ENCODE measurements at places on chromosomes 6 and 20.

GRCh38 chr20:24685736-24686135 lies 216.3 kb downstream of the SYNDIG1 start:
- DNase-seq, result no peak

- DNase-seq, result no peak
These were observed 2.5 kb downstream of the MYLK4 start for GRCh38 chr6:2748183-2748582.

GRCh38 chr6:34664256-34664971 lies 32.2 kb downstream of the ILRUN start:
- DNase-seq, result no peak

GRCh38 chr6:114315831-114316595 lies 26.8 kb downstream of the HS3ST5 start:
- no peak for DNase-seq

DNA sequence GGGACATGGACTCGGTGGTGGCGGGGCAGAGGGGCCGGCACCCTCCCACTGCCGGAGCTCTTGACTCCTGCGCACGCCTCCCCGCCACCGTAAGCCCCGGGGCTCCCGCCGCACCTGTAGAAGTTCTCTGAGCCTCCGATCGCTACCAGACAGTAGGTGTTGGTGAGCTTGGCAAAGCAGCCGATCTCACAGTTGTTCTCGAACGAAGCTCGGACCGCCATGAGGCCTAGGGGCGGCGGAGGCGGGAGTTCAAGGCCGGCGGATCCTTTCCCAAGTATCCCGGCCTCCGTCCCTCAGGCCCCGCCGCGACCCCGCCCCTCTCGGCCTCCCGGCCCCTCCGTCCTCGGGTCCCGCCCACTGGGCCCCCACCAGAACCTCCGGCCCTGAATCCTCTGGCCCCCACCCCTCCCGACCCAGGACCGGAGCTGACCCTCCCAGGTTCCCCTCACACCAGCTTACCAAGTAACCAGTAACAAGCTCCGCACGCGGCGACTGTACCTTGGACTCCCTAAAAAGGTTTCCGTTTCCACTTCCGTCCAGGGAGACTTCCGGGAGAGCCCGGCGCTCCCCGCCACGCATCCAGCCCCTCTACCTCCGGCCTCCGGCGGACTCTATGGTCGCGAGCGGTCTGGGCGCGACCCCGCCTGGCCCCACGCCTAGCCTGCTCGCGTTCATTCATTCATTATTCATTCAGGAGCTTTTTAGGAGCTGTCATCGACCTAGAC lies at the start of gene EIF6:
EIF6 (minus strand) TSS at position 506 of the 725 bp plus-strand sequence; CDS start at position 221, 285 bp downstream.
- DNase-seq, result peak; percentile 96

DNA sequence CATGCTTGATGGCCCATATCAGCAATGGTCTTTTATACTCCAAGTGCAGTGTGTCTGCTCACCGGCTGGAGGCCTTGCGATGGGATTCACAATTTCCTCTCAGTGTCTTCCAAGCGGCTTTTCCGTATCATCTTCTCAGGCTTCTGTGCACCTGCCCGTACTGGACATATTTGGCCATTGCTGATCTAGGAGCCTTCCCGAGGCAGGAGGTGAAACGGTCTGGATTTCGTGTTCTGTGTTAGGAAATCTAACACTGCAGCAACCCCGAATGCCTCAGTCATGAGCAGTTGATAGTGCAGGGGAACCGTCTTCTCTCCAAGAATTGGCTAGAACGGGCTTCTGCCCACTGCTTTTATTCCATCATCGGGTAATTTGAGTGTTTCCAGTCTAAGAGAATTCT lies 60.5 kb downstream of the PPP1R14C start:
- DNase-seq, result no peak

DNA sequence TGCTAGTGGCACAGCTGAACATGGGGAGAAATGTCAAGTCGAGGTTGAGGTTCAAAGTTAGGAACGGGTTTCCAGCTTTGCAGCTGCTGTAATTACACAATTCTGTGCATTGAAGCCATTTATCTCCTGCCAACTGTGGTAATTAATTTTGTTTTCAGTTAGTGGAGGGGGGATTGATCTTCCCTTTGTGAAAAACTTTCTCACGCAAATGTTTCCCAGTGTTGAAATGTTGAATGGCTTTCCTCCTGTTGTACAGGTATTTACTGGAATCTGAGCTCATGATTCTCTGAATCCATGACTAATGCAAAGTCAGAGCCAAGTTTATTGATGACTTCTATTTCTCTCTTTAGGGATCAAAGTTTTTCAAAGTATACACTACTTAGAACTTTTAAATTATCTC lies 198.4 kb upstream of the SLC35B3 start:
- DNase-seq, result no peak

DNA sequence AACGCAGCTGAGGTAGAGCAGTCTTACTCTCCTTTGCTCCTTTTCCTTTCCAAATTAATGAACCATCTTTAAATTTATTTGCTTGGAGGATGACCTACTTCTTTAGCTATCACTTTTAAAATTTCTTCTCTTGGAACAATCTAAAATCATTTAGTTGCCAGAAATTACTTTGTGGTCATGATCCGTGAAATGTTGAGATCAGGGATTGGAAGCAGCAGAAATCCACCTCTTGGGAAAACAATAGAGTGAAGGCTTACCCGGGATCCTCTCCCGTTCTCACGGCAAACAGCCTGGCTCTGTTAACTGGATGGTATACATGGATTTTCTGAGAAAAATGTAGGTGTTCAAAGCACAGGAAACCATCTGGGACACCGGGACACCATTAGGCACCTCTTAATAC lies 7.7 kb downstream of the AKAP12 start:
- no peak for DNase-seq

DNA sequence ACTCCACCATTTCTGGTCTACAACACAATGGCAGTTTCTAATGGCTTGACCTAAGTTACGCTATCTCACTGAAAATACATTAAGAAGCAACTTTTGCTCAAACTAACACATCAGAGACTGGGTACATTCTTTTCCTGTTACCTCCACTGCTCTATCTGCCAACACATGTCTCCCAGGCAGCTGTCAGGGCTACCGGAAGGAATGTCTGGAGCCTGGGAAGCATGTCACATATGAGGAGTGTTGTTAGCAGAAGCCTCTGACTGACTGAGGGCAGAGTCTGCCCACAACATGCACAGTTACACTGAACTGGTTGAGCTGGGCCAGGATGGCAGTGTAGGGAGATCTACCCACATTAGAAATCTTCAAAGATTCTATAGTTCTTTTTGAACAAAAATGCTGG lies 264.5 kb downstream of the KIF16B start:
- DNase-seq, result no peak

DNA sequence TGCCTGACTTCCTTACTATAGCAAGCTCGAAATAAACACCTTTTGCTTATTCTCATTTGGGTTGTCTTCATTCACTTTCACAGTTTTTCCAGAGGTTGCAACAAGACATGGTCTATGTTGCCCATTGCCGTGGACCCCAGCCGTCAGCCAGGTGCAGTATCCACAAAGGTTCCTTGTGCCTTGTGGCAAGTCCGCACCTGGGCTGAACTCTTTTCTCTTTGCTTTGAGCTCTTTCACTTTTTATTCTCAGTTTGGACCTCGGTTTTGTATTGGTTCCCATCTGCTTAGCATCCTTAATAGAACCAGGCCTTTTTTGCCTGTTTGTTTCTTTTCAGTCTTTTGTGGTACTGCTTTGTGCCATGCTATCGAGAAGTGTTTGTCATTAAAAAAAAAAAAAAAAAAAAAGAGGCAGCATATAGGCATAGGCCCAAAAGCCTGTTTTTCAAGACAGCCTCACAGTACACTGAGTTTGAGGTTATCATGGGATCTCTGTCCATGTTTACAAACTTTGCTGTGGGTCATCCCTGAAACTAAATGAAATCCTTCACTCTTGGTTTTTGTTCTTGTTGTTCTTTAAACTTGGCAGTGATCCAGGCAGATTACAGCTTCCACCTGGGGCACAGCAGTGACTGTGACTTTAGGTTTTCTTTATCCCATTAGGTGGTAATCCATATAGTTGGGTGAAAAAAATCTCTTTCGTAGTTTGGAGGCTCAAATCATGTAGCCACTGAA lies 33.3 kb downstream of the GSTA3 start:
- DNase-seq, result no peak

DNA sequence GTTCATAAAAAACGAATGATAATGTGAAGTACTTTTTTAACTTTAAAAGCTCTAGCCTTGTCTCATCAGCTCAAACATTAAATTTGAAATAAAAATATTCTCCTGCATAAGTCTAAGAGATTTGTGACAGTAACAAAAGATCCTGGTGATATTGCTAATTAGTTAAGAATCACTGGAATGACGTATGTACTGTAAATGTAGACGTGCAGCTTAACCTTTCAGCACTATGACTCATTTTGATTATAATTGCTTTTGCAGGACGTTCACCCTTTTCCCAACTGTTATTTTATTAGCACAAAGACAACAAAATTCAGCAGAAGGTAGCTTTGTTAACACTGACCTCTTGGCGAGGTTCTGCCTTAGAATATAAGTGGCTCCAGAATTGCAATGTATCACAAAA lies 68.6 kb downstream of the TENT5A start:
- no peak for DNase-seq

DNA sequence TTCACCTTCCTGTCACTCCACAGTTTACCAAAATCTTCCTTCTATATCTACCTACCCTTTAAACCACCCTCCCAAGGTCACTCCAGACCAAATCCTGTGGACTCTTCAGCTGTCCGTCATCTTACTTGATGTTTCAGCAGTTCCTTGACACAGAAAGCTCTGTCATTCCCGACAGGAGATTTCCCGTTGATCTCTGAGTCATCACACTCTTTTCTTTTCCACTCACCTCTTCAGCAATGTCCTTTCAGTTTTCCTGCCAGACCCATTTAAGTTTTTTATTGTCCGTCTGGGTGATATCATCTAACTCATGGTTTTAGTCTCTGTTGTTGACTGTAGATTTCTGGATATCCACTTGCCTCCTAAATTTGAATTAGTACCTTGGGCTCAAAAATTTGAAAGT lies 69.9 kb upstream of the SCGN start:
- DNase-seq, result no peak

DNA sequence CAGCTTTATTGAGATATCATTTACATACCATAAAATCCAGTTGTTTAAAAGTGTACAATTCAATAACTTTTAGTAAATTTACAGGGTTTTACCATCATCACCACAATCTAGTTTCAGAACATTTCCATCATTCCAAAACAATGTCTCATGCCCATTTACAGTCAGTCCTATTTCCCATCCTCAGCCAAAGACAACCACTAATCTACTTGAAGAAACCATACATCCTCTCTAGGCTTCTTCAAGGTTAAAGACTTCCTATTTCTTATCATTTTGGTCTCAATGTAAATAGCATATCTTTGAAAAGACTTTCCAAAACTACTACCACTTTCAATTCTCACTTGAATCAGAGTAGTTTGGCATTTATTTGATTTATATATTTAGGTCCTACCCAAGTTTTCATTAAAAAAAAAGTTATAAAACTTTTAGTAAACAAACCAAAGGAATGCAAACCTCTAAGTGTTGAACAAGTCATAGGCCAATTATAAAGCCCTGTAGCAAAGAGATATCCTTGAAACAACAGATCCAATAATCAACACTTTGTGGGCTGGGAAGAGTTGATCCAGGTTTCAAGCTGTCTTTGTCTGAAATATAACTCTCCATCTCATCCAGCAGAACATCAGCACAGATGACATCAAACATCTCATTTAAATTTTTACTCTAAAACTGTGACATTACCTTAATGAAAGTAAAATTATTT lies 211.3 kb upstream of the RUNX2 start:
- no peak for DNase-seq

DNA sequence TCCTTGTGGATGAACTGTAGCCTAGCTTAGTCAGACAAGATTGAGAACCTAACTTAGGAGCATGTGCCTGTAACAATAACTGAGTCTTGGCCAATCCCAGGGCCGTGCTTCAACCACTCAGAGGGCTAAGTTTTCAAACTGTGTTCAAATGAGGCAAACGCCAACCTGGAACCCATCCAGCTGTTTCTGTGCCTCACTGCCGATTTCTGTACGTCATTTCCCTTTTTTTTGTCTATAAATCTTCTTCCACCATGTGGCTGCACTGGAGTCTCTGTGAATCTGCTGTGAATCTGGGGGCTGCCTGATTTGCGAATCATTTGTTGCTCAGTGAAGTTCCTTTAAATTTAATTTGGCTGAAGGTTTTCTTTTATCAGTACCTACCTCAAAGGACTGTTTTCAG lies 115.0 kb upstream of the CHD6 start:
- DNase-seq, result no peak

- no peak for DNase-seq
These were observed 763 bp downstream of the KLC4 start for GRCh38 chr6:43060034-43060754.

GRCh38 chr6:73803562-73804241 lies 107.7 kb downstream of the CD109 start:
- DNase-seq, result peak; percentile 62

- DNase-seq, result no peak
These were observed 7.8 kb upstream of the CCR6 start for GRCh38 chr6:167115054-167115453.

DNA sequence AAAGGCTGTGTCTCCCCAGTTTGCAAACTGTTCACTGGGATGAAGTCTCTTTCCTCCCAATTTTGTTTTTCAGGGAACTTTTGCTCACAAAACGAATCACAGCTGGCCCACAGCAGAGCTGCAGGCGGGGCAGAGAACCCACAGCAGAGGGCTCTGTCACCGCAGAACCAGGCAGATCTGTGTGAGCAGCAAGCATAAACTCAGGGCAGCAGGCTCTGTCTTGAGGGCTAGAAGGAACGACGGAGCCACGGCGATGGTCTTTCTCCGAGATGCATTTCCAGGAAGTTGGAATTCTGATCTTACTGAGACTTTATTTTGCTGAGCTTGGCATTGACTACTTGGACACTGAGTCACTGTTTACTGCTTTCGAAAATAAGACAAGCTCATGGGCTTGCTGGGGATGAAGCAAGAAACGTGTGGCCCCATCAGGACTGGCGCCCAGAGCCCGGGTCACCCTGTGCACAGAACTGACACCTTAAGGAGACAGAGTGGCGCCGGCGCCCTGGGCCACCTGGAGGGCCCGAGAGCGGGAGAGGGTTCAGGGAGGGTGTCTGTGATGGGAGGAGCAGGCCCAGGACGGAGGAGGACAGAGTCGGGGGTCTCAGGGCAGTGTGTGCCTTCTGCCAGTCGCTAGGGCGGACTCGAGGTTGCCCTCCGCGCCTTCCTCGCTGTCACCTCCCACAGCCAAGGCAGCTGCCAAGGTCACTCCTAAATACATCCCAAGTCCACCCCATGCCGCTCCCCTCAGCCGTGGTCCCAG lies 106.3 kb upstream of the NXT1 start:
- DNase-seq, result no peak

GRCh38 chr20:43140726-43141125 lies 49.0 kb downstream of the PTPRT start:
- no peak for DNase-seq

DNA sequence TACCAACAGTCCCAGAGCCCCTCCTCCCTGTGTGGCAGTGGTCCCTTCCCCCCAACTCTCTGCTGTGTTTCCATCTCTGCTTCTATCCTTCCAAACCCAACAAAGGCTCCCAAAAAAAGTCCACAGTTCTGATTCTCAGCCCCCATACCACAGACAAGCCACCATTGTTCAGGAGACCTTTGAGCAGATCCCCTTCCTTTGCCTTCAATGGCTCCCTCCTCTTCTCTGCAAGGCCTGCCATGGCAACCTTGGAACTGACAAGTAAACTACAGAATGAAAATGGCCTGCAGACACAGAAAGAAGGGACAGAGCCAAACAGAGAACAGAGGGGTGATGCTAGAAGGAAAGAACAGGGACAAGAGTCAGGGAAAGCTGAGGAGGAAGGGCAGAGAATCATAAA lies 23.2 kb downstream of the OR2H2 start:
- DNase-seq, result no peak

- DNase-seq, result no peak
These were observed 21.3 kb upstream of the DST start for GRCh38 chr6:56664029-56664428.

All from D341Med (cell line).